Stimulated activated CD8-positive, alpha-beta memory T cell treated with anti-CD3 and anti-CD28 coated beads, Interleukin-4, amount 100 ng/mL, for 1 hour (primary cell): ENCODE measurements at places on chromosomes 4 and X.

DNA sequence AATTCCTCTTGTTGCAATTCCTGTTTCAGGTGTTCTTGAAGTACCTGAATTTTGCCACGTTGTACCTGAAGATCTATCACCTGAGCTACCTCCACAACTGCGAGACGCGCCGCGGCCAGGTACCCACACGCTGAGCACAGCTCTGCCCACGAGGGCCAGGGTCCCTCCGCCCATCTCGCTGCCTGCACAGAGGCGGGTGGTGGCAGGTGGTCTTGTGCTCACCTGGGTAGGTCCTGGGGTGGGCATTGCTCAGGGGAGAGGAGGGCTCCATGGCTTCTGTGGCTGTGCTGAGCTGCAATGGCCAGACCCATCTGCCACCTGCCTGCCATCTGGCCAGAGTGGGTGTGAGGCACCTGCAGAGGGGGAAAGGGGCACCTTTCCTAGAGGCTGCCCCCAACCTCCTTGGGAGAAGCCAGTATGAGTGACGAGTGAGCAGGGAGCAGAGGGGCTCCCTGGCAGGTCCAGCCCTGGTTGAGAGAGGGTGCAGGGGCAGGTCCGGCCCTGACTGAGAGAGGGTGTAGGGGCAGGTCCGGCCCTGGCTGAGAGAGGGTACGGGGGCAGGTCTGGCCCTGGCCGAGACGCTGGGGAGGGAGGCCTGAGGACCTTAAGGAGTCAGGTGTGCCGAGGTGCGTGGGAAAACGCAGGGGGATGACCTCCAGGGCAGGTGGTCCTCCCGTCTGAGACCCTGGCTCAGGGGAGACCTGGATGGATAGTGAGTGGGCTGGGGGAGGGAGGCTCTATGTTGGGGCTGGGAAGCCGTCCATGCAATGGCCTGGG lies 10.7 kb downstream of the PDE6B start:
- DNase-seq, result no peak

GRCh38 chrX:113933931-113934330 lies 650.0 kb upstream of the HTR2C start:
- no peak for DNase-seq

DNA sequence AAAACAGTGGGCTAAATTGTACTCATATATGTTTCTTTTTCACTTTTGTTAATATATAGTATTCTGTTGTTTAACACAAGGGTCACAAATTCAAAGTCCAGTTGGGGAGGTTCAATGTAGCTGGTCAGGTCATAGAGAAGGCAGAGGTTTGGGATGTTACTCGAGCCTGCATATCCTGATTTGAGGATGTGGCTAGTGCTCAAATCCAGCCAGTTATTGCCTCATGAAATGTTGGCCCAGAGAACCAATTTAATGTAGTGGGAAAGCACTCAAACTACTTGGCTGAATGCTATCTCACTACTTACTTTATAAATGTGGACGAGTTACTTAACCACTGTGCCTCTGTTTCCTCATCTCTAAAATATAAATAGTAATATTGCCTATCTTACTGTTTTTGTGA lies 12.5 kb downstream of the USO1 start:
- DNase-seq, result no peak

DNA sequence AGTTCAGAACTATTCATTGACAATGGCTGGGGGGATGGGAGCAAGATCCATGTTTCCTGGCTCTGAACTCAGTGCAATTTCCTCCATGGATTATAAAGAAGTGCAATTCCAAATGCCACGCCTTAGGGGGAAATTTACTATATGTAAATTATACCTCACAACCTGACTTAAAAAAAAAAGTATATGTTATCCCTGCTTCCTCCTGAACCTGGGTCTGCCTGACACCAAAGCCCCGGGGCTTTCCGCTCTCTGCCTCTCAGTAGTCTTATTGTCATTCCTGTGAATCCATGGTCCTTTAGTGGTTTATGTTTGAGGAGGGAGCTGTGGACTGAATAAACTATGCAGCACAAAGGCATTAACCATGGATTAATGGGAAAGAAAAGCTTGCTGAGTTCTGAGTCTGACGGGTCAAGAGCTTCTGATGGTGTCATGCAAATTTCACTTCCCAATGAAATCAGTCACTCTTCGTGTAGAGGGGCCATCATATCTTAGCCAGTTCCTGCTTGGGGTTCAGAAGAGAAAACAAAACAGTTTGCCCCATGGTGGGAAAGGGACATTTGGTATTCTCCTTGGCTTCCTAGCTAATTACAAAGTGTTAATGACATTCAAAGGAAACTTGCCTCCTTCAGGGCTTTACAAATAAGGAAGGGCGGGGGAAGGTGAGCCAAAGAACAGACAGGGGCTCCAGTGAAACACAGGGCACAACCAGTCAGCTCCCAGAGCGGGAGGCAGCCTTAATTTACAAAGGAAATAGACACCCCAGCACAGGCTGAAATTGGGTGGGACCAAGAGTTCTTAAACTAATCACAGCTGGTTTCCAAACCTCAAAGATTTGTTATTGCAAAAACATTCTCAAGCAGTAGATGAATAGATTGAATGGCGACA lies 14.3 kb downstream of the FAM9C start:
- DNase-seq, result no peak

DNA sequence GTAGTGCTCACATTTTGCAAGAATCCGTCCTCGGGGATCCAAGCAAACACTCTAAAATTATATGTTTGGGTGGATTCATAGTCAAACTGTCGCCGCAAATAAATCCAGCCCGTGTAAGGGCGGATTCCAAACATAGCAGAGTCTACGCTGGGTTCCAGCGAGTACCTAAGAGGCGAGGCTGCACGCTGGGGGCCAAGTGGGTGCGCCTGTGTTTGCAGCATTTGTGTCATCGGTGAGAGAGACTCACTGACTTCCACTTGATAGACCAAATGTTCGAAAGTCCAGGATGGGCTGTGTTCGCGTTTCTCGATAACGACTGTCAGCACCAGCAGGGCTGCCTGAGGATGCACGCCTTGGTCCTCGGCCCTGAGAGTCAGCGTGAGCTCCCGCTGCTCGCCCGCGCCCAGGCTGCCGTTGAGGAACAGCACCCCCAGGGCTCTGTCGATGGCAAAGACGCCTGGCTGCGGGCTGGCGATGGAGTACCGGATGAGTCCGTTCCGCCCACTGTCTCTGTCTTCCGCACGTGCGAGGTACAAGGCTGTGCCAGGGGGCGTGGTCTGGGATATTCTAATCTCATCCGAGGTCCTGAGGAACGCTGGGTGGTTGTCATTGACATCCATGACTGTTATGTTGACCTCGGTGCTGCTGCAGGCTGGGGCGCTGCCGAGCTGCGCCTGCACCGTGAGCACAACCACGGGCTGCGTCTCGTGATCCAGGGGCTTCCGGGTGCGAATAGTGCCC lies 158.7 kb downstream of the DCHS2 start:
- DNase-seq, result peak; percentile 4

GRCh38 chr4:1509366-1509765 lies 103.1 kb upstream of the NKX1-1 start:
- DNase-seq, result no peak

- DNase-seq, result no peak
Measured at GRCh38 chrX:3811331-3812311, 98.2 kb upstream of the PRKX start.

- DNase-seq, result no peak
Measured at GRCh38 chr4:40613456-40613855, 16.2 kb downstream of the RBM47 start.

DNA sequence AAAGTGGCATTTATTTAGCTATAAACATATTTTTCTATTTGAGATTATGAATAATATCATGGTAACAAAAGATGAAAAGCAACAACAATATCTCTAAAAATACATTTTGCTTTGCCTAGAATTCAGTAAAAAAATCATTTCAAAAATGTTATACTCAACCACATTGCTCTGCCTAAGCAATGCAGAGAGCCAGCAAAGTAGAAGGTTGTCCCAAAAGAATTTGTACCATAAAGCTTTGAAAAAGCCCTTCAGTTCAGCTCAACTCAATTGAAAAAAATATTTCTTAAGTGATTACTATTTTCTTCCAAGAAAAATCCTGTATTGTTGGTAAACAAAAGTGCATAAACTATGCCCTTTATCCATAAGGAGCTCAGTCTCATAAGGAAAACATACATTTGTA lies 301.2 kb upstream of the ARSJ start:
- no peak for DNase-seq

- no peak for DNase-seq
Measured at GRCh38 chr4:168803732-168804131, 206.3 kb downstream of the CBR4 start.

- no peak for DNase-seq
Measured at GRCh38 chr4:173509036-173510001, 20.7 kb downstream of the HAND2 start.

DNA sequence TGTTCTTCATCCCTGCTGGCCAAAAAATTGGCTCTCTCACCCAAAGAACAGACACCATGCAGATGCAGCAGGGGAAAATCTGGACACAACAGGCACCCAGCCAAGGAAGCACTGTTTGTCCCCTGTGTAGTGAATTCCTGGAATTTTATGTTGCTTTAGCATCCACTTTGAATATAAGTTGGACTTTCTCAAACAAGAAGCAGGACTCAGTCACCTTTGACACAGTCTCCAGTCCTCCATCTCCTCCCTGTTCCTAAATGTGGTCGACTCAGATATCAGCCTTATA lies 11.8 kb downstream of the ZNF182 start:
- no peak for DNase-seq

- no peak for DNase-seq
Measured at GRCh38 chrX:70087857-70088630, 25.8 kb downstream of the OTUD6A start.

DNA sequence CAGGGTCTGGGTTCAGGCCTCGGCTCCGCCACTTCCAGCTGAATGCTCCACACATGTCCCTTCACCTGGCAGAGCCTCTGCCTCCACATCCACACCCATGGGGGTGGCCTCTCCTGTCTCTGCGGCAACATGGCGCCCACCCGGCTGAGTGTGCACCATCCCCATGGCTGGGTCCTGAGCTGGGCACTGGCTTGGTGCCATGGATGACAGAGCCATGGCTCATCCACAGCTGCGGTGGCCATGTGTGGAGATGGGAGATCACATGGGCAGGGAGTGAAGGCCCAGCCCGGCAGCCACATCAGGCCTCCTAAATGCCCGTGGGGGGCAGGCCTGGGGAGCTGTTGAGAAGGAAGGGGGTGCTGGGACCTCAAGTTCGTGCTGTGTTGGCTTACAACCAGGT lies 213.7 kb downstream of the AFAP1 start:
- DNase-seq, result no peak

GRCh38 chr4:101279377-101279871 lies 67.9 kb downstream of the PPP3CA start:
- no peak for DNase-seq

GRCh38 chr4:106595906-106596305 lies 227.3 kb upstream of the GIMD1 start:
- DNase-seq, result no peak

DNA sequence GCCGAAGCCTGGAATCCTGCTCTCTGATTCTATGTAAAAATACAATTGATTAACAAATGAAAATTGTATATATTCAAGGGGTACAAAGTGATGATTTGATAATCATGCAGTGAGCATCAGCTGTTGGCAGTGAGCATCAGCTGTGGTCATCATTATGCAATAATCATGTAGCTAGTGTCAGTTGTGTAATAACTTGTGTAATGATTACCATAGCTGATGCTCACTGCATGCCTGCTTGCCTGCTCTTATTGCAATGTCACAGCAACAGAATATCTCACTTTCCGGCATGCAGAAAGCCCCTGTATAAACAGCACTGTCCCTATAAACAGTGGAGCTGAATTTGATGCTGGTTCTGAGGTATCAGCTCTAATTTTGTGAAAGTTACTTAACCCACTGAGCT lies 46.8 kb downstream of the SULT1B1 start:
- no peak for DNase-seq

DNA sequence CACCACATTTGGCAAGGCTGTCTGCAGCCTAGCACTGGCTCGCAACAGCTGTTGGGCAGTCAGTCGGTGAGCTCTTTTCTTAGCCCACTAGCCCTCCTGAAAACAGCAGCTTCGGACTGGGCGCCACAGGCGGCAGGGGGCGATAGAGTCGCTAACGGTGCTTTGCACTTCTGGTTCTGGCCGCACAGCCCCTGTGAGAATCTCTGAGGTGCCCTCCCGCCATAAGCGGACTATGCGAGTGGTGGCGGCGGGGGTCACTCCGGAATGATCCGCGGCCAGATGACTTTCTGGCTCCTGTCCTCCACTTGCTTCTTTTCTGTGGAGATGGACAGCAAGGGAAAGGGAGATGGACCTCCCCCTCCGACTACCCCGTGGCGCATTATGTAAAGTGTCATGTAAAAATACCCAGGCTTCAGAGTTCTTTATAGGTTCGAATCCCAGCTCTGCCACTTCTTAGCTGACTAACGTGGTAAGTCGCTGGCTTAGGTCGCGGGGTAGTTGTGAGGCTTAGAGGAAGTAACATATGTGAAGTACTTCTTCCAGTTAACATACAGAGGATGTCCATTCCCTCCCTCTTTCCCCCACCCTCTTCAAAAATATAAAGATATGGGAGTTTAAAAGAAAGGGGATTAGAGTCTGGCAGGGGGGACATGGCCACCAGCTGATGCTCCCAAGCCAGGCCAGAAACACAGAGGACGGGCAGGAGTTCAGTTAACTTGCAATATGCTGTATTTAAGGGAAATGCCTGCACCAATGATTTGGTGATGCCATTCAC lies 11.0 kb downstream of the ARHGAP36 start:
- DNase-seq, result no peak

- DNase-seq, result no peak
Measured at GRCh38 chr4:125350470-125351135, 35.8 kb downstream of the FAT4 start.

DNA sequence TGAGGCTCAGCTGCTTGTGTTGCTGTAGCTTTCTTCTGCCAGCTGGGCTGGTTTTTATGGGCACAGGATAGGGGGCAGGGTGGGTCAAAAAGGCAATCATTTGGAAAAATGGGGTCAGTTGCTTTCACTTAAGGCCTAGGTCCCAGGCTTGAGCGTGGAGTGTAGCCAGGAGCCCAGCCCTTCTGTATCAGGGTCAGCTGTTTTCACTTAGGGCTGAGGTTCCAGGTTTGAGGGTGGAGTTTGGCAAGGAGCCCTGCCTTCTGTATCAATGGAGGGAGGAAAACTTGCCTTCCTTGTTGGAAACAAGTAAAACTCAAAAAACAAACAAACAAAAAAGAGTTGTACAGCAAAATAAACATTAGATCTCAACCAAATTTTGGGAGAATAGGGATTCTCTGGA lies 37.0 kb upstream of the UGT8 start:
- DNase-seq, result no peak

GRCh38 chr4:37001688-37002436 lies 242.7 kb upstream of the NWD2 start:
- no peak for DNase-seq

DNA sequence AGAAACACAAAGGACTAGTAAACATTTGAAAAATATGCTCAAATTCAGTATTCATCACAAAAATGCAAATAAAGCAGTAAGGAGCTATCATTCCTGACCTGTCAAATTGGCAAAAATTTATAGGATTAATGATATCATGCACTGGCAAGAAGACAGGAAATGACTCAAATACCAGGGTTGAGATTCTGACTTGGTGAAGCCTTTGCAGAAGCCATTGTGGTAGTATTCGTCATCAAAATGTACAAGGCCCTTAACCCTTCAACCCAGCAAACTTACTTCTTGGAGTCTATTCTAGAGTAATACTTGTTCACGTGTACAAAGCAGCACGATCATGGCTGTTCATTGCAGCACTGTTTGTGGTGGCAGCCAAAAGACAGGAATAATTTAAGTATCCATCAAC lies 132.4 kb downstream of the ENOX2 start:
- DNase-seq, result no peak
